Renal cortical epithelial cell (primary cell): ENCODE measurements at places on chromosomes 12 and 14. TPM values are rescaled to one million over a fixed set of nuclear protein-coding genes. Genes with fewer than 3 reads are reported as not detected.

- DNase-seq: peak; percentile 12
Measured at GRCh38 chr12:72388322-72388721, 116.2 kb downstream of the TRHDE start.

DNA sequence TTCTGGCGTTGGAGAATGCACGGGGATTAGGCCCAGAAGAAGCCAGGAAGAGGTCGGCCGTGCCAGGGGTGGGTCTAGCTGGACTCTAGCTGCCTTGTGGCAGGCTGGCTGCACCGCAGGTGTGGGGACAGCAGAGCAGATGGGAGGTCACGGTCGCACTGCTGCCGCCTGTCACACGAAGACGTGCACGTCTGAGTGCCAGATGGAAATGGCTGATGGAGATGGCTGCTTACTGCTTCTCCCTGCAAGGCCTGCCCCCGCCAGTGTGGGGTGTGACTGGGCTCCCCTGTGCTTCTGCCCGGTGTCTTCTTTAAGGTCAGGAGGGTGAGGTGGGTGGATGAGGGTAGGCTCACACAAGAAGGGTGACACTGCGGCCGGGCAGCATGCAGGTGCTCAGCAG is 79.0 kb downstream of the MOK start:
- DNase-seq: no peak

DNA sequence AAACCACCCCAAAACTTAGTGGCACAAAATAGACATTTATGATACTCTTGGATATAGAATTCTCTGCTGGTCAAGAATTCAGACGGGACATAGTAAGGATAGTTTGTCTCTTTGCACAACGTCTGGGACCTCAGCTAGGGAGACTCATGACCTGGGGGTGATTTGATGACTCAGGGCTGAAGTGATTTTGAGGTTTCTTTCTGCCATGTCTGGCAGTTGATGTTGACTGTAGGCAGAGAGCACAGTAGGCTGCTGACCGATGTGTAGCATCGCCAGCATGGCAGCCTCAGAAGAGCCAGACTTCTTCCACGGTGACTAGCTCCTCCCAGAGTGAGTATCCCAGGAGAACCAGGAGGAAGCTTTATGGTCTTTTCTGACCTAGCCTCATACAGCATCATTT is 88.9 kb upstream of the FRMD6 start:
- DNase-seq: no peak

GRCh38 chr12:120630104-120630892 is 10.1 kb upstream of the CABP1 start:
- peak; percentile 21 for DNase-seq

DNA sequence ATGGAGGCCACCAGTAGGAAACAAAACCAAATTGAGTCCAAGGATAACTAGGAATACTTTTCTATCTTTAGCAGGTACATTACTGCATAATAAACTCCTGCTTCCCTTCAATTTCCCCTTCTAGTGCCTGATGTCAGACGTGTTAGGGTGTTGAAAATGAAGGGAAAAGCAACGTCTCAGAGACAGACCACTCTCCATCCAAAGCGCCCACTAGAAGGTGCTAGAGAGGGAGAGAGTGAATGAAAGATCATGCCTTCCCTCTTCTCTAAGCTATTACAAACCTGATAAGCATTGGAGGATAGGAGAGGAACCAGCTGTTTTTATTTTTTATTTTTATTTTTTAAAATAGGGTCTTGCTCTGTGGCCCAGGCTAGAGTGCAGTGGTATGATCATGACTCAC is 64.1 kb downstream of the ZNF641 start:
- no peak for DNase-seq

DNA sequence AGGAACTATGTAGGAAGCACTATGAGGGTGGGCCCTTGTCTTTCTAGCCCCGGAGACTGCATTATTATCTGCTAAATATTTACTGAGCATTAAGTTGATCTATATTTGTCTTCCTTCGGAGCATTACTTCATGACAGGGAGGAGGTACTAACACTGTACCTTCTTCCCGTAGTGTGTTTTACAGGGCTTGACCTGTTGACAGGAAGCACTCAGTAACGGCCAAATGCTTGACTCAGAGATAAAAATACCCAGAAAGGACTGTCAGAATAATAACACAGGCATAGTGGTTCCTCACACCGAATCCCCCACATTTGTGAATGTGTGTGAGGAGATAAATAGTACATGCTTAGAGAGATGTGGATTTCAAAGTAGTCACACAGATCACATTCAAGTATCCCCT is 466.6 kb downstream of the EGLN3 start:
- peak; percentile 21 for DNase-seq

DNA sequence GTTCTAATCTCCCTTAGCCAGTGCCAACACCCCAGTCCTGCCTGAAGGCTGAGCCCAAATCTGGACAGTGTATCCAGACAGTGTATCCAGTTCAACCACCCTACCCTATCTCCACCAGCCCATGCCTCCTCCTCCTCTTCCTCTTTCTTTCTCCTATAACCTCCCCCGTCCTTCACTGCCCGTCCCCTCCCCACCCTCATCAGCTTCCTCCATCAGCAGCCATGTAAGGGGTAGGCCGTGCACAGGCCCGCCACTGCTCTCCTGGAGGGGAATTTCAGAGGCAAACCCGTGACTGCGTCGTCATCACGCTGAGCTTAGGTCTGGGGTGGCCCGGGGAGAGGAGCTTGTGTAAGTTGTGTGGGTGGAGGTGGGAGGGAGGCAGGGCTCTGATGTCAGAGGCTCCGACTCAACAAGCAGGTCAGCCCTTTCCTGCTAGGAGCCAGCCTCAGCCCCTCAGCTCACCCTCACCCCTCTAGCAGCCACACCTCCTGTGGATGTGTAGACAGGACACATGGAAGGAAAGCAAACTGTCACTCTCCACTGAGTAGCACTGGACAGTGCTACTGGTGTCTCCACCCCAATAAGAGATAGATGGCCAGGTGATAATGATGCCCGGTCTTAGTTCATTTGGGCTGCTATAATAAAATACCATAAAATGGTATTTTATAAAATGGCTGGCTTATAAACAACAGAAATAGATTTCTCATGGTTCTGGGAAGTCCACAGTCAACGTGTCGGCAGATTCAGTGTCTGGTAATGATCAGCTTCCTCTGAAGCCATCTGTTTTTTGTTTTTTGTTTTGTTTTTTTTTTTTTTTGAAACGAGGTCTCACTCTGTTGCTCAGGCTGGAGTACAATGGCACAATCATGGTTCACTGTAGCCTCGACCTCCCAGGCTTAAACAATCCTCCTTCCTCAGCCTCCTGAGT is 50.5 kb downstream of the IRF2BPL start:
- peak; percentile 93 for DNase-seq

GRCh38 chr14:41773536-41774279 is 167.0 kb downstream of the LRFN5 start:
- no peak for DNase-seq

DNA sequence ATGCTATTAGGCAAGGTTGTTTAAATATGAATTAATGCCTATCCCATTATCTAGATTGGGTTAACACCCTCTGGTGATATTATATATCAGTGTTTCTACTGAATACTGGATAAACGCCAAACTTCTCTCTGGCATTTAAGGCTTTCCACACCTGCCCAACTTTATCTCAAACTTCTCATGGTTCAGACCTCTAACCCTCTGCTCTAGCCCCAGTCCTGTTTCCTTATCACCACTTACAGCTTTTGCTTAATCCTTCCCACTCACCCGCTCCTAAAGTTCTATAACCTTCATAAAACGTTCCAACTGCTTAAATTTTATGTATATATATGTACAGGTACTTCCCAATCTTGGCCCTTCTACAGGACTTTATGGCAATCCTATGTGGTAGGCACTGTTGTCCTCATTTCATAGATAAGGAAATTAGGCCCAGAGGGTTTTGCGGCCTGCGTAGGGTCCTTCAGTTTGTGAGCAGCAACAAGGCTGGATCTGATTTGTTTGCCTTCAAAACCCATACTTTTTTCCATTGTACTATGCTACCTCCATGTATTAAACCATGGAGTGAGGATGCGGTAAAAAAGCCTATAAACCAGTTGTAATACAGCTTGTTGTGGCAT is 1.2 kb downstream of the LPCAT3 start:
- no peak for DNase-seq

GRCh38 chr12:22986997-22987396 is 362.0 kb downstream of the ETNK1 start:
- peak; percentile 28 for DNase-seq

DNA sequence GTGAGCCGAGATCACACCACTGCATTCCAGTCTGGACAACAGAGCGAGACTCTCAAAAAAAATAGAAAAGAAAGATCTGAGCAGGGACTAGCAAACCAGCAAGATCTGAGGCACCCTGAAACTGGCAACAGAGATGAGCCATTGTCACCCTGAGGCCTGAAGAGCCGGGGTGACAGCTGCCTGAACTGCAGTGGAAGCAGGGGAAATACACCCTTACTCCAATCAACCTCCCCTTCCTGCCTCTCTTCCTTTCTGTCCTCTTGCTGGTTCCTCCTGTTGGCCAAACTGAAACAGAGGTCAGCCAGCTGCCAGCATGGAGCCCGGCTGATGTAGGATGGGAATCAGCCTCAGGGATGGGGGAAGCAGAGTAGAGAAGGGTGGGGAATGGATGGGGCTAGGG is 192.0 kb downstream of the CHST11 start:
- no peak for DNase-seq

DNA sequence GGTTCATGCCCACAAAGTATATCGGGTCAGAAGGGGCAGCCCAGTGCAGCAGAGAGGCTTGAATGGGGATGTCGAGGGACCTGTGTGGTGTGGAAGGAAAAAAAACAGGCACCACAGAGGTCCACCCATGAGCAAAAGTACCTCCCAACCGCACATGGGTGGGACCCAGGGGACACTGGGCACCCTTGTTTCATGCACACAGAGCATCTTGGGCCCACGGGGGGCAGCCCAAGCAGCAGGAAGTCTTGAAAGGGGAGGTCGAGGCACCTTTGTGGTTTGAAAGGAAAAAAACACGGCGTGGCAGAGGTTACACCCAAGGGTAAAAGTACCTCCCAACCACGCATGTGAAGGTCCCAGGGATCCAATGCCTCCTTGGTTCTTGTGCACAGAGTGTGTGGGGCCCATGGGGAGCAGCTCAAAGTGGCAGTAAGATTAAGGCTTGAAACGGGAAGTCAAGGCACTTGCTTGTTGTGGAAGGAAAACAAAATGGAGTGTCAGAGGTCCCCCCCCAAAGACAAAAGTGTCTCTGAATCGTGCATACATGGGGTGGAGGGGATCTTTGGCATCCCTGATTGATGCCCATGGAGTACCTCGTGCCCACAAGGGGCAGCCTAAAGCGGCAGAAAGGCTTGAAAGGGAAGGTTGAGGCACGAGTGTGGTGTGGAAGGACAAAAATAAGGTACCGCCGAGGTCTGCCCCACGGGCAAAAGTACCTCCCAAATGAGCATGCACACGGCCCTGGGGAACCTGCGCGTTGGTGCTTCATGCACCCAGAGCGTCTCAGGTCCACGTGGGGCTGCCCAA is 575.5 kb downstream of the ALG10 start:
- DNase-seq: no peak

- no peak for DNase-seq
Measured at GRCh38 chr14:96660667-96661066, 136.5 kb upstream of the VRK1 start.

CLEC4C gene
- total RNA-seq: not detected in 2 replicates

IFT81 gene
- total RNA-seq: 10.2 and 27.8 TPM in 2 replicates

OR10A7 gene
- total RNA-seq: not detected in 2 replicates

PRR4 gene
- total RNA-seq: 1.4 and 2.3 TPM in 2 replicates

CLEC1A gene
- not detected in 2 replicates for total RNA-seq

TAPBPL gene
- 8.2 and 19.1 TPM in 2 replicates for total RNA-seq
